Hippocampal formation (tissue), 2 donors: ENCODE measurements at places on chromosomes 3 and 15.
A peak's percentile ranks its signal among the peaks of the same experiment; 100 is the strongest.

DNA sequence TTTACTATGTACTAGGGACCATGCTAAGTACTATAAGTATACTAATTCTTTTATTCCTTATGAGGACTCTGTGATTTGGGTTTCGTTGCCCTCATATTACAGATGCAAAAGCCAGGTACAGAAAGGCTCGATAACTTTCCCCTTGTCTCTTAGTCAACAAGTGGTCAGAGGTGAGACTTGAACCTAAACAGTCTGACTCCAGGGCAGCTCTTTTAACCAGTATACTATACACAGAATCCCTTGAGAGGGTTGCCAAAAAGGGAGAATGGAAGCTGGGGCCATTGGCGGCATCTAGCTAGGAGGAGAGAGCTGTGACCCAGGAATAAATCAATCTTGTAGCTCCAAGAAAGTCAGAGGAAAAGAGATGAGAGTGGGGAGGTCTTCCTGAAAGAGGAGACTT lies 92.4 kb downstream of the TOP2B start:
- DNase-seq, result no peak

GRCh38 chr3:115162759-115163158 lies 15.7 kb upstream of the ZBTB20 start:
- DNase-seq, result no peak

GRCh38 chr3:149581681-149582370 lies 76.0 kb downstream of the WWTR1 start:
- no peak for DNase-seq

- DNase-seq, result no peak
Measured at GRCh38 chr3:58792921-58793451, 126.4 kb upstream of the FAM3D start.

GRCh38 chr15:101558221-101558941 lies 68.9 kb upstream of the PCSK6 start:
- no peak for DNase-seq

DNA sequence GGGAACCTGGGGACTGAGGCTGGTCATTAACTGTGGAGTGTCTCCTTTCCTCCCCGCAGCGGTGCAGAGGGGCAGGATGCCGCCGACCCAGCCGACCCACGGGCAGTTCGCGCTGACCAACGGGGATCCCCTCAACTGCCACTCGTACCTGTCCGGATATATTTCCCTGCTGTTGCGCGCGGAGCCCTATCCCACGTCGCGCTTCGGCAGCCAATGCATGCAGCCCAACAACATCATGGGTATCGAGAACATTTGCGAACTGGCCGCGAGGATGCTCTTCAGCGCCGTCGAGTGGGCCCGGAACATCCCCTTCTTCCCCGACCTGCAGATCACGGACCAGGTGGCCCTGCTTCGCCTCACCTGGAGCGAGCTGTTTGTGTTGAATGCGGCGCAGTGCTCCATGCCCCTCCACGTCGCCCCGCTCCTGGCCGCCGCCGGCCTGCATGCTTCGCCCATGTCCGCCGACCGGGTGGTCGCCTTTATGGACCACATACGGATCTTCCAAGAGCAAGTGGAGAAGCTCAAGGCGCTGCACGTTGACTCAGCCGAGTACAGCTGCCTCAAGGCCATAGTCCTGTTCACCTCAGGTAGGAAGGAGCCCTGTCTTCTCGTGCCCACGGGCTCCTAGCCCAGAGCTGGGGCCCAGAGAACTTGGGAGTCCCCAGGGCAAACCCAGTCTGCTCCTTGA lies 3.7 kb downstream of the NR2F2 start:
- no peak for DNase-seq

GRCh38 chr3:70821602-70822001 lies 509.2 kb upstream of the MDFIC2 start:
- DNase-seq, result no peak

DNA sequence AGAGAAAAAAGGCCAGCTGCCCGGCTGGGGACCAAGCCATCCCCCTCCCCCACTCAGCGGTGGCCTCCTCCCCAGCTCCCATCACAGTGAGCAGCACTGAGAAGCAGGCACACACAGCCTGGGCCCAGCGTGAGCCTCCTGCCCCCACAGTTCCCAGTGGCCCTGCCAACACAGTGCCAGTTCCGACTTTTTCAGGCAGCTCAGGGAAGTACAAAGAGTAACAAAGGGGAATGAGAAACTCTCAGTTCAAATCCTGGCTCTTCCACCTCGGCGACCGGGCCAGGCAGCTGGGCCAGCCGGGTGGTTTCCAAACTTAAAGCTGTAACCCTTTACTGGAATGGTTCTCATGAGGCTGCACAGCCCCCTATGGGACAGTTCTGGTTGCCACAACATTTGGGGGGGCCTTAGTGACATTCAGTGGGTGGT lies 18.5 kb downstream of the TNK2 start:
- DNase-seq, result peak; percentile 61
